ENCODE measurements at places on chromosomes 2 and 18.

- no peak for DNase-seq
Measured at GRCh38 chr2:40062381-40062780, 283.3 kb upstream of the THUMPD2 start.

GRCh38 chr2:217521820-217522219 lies 481.0 kb downstream of the TNS1 start:
- DNase-seq, result no peak

- no peak for DNase-seq
Measured at GRCh38 chr2:220787251-220787650, 784.9 kb downstream of the EPHA4 start.

- DNase-seq, result no peak
Measured at GRCh38 chr2:33735096-33735495, 136.0 kb upstream of the FAM98A start.

DNA sequence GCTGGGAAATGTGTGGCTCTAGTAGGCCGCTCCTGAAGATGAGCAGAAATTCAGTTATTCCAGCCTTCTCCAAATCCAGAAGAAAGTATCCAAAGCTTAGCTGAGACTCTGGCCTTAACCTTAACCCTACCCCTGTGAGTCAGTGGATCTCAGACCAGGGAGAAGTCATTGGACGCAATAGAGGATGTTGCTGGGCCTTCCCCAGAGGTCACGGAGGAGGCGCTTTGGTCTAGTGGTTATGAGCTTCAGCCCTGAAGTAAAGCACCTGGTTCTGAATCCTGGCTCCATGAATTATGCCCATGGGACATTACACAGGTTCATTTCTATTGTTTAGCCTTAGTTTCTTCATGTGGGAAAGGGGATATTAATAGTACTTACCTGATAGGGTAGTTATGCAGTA lies 24.0 kb downstream of the PKDCC start:
- no peak for DNase-seq

DNA sequence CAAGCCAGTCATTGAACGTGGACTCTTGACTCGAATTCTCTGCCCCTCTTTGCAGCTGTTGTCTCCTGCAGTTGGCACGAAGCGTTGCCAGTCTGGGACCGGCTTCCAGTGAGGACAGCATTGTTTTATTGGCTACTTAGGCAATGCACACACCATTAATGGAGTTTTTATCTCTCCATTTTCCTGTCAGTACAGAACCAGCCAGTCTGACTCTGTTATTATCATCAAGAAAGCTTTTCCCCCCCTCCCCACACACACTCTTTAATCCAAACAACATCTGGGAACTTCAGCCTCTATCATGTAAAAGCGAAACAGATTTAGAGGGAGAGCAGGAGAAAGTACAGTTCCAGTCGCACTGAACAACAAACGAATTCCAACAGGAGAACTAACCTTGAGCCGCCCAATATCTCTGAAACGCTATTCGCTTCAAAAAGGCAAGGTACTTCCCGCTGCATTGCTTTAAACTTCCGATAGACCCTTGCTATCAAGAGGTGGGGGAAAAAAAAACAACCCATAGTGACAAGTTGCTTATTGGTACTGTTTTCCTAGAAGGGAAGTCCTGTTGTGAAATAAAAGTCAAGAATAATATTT lies 38.2 kb downstream of the ACVR1 start:
- DNase-seq, result no peak

- no peak for DNase-seq
Measured at GRCh38 chr2:241224851-241225438, 36.5 kb downstream of the ANO7 start.

DNA sequence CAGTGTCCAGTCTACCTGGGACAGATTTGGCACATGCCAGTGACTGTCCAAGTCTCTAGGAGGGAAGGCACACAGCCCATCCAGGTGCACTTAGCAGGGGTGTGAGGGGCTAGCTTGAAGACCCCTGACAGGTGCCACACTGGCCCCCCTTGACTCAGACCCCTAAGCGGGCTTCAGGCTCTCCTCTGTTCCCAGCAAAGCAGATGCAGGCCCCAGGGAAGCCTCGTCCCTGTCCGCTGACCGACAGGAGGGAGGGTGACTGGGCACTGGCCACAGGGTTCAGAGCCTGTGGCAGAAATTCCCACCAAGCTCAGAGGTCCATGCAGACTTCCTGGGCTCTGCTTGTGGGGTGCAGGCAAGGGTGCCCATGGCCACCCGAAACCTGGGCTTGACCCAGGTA lies 239.8 kb upstream of the MYT1L start:
- no peak for DNase-seq

DNA sequence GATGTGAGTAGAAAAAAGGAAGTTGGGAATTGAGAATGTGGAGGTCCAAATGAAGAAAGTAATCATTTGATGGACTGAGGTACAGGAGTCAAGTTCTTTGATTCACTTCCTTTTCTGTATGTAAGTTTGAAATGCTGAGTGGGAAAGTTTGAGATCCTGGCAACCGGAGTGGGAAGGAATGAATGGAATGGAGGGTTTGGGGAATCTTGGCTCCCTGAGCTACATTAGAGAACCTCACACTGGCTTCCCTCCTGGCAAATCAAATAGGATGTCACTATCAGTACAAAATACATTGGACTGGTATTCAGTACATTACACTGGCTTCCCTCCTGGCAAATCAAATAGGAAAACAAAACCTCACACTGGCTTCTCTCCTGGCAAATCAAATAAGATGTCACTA lies 9.8 kb upstream of the RNF138 start:
- DNase-seq, result no peak

DNA sequence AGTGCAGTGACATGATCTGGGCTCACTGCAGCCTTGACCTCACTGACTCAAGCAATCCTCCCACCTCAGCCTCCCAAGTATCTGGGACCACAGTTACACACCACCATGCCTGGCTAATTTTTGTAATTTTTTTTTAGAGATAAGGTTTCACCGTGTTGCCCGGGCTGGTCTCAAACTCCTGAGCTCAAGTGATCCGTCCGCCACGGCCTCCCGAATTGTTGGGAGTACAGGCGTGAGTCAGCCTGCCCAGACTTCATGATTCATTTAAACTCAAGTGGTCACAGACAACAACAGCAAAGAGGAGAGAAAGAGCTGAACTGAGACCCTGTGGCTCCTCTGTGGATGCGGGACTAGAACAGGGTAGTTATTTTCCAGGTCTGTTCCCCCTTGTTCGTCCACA lies 83.0 kb downstream of the TSHZ1 start:
- DNase-seq, result no peak

GRCh38 chr2:219969508-219969907 lies 342.1 kb downstream of the SLC4A3 start:
- DNase-seq, result no peak

DNA sequence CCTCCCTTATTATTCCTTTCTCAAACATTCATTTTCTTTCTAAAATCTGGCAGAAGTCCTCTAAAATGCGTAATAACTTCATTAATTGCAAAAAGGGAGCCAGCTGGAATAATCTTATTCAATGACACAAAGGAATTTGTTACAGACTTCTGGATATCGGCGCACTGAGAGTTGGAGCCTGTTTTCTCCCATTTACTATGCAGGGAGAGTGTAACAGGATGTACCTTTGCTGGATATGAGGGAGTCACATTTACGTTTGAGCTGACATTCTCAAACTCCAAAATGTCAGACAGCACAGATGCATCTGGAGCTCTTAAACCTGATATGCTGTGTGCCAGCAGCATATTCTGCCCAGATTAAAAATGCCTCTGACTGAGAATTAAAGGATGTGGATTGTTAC lies 275.3 kb downstream of the TMX3 start:
- DNase-seq, result no peak

- DNase-seq, result no peak
Measured at GRCh38 chr2:191148791-191149190, 2.0 kb downstream of the STAT4 start.

DNA sequence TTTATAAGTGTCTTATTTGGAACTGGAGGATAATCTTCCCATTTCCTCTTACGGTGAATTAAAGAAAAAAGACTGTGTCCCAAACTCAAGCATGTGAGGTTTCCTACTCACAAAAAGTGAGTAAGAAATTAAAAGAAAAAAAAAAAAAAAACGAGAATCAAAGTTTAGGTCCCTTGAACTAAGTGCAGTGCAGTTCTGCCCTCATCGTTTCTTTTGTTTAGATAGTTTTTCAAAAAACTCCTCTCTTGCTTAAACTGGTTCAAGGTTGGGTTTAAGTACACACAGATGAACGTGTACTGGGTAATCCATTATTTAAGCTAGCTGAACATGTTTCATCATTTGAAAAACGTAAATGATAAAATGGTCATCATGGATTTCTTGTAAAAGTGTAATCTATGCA lies 235.9 kb upstream of the KCNJ3 start:
- DNase-seq, result no peak

GRCh38 chr2:228866781-228867180 lies 404.3 kb downstream of the PID1 start:
- no peak for DNase-seq

- DNase-seq, result no peak
Measured at GRCh38 chr2:27959496-27959895, 69.0 kb downstream of the BABAM2 start.

DNA sequence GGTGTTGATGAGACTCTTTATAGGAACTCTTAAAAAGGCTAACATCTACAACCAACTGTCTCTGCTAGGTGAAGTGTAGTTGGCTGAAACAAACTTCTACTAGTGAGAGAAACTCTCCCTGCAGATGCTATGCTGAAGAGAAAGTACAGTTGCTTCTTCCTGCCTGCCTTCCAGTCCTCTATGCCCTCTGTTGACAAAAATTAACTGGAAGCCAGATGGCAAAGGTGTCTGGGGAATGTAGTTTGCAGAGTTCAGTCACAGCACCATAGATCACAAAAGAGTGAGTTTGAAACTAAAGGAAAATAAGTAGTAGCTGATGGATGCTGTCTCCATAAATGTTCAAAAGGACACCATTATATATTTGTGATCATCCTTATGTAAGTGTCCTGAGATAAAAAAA lies 958.8 kb upstream of the NRXN1 start:
- no peak for DNase-seq

DNA sequence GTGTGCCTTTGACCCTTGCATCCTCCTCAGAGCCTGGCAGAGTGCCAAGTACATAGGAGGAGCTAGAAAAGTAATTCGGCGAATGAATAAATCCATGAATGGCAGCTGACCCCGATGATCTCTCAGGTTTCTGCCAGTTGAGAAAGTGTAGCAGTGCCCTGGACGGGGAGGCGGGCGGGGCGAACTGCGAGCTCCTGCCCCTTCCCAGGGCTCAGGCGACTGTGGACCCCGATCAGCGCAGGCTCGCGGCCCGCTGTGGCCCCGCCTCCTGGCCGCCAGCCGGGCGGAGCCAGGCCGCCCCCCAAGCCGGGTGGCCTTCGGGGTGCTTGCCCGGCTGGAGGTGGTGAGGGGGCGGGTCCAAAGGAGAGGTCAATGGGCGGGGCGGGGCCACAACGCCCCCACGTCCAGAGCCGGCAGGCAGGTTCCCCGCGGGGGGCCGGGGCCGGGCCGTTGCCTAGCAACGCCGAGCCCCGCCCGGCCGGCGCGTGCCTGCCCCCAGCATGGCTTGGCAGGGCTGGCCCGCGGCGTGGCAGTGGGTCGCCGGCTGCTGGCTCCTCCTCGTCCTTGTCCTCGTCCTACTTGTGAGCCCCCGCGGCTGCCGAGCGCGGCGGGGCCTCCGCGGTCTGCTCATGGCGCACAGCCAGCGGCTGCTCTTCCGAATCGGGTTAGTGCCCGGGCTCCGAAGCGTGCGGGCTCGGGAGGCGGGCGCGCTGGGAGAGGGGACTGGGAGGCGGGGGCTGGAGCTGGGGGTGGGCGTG lies 30.6 kb upstream of the TMBIM1 start:
- peak; percentile 13 for DNase-seq

- no peak for DNase-seq
Measured at GRCh38 chr2:19851116-19851695, 50.6 kb downstream of the TTC32 start.

- DNase-seq, result no peak
Measured at GRCh38 chr2:12718015-12718671, 1.4 kb downstream of the TRIB2 start.

GRCh38 chr18:74172697-74173433 lies 24.5 kb downstream of the TIMM21 start:
- no peak for DNase-seq

GRCh38 chr2:136844546-136844945 lies 79.2 kb downstream of the THSD7B start:
- no peak for DNase-seq

DNA sequence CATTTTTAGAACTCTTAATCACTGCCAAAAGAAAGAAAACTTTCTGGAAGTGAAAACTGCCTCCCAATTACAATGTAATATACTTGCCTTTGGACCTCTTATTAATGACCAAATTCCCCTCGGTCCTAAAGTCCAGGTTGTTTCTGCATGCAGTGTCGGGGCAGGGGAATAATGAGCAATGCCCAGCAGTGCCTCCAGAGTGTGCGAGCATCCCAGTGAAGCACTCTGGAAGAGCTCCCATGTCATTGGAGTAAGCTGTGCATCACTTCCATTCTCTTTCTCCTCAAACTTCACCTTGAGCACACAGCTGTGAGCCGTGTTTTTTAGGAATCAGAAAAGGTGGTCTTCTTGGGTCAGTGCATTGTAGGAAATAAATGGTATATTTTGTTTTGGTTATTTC lies 107.1 kb downstream of the SH3RF3 start:
- no peak for DNase-seq

- DNase-seq, result no peak
Measured at GRCh38 chr2:151978709-151979108, 120.1 kb downstream of the CACNB4 start.

DNA sequence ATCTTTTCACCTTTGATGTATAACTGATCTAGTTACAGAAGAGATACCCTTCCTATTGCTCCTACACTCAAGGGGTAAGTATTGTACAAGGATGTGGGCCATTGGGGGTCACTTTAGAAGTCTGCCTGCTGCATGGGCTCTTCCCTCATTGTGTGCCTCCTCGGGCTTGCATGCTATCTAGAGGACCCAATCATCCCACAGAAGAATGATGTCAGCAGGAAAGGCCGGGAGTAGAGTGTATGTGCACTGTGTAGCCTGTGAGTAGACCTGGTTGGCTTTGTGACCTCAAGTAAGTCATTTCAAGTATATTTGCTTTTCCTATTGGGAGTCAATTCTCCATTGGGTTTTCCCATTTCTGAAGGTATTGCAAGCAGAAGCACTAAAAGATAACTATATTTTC lies 129.5 kb upstream of the TRIB2 start:
- no peak for DNase-seq

- peak; percentile 52 for DNase-seq
Measured at GRCh38 chr18:46281185-46282176, 177.3 kb downstream of the HAUS1 start.

DNA sequence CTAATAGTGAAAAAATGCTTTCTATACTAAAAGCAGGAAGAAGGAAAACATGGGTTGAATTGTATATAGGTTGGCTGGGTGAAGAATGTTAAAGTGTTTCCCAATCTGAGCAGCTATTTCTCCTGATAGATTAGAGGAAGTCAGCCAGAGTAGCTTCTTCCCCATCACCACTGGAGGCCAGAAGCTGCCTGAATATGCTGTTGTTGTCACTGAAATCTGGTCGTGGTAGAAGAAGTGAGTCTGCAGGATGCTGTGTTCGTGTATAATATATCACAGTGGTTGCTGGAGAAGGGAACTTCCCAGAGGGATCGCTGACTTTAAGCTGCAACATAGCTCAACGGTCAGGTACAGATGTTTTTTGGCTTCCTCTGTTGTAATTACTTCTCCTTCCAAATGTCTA lies 247.5 kb upstream of the LRATD1 start:
- no peak for DNase-seq

GRCh38 chr2:50004667-50005066 lies 850.4 kb upstream of the FSHR start:
- DNase-seq, result no peak

GRCh38 chr18:8831531-8831930 lies 126.2 kb downstream of the MTCL1 start:
- no peak for DNase-seq

All from stimulated activated CD4-positive, alpha-beta T cell treated with anti-CD3 and anti-CD28 coated beads, Interleukin-4, amount 100 ng/mL, for 48 hours (primary cell).